NCI-H146 (cell line): ENCODE measurements at places on chromosomes 2 and 18.
A peak's percentile ranks its signal among the peaks of the same experiment; 100 is the strongest.

- DNase-seq = peak; percentile 75
Observed at GRCh38 chr2:9638532-9638931, 7.7 kb upstream of the YWHAQ start.

GRCh38 chr18:64240316-64240715 lies 91.4 kb upstream of the LINC00305 start:
- no peak for DNase-seq

- DNase-seq = no peak
Observed at GRCh38 chr2:215466097-215466909, 30.4 kb upstream of the FN1 start.

DNA sequence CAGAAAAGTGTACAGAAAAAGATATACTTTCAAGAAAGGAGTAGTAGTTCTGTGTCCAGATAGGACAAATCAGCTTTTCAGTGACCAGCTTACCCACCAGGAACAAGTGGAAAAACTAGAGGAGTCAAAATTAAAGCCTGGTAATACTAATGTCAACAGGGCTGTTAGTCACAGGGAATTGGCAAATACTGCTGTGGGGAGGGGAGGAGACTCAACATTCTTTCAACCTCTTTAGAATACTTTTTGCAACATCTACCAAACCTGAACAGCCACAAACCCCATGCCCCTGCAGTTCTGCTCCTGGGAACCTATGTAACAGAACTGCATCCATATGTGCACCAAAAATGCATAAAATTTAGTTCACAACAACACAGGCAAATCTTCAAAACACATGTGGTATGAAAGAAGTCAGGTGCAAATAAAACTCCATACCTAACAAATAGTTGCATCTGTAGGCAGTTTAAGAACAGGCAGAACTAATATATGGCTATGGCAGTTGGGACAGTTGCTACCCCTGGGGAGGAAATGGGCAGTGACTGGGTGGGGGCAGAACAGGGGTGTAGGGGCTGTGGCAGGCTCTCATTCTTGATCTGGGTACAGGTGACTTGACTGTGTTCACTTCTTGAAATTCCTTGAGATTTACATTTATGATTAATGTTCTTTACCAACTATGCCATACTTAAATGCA lies 9.7 kb downstream of the CMPK2 start:
- no peak for DNase-seq

GRCh38 chr2:98348066-98348561 lies 1.9 kb downstream of the CNGA3 start:
- peak; percentile 80 for DNase-seq

GRCh38 chr2:184444623-184445223 lies 153.6 kb upstream of the ZNF804A start:
- DNase-seq = no peak

DNA sequence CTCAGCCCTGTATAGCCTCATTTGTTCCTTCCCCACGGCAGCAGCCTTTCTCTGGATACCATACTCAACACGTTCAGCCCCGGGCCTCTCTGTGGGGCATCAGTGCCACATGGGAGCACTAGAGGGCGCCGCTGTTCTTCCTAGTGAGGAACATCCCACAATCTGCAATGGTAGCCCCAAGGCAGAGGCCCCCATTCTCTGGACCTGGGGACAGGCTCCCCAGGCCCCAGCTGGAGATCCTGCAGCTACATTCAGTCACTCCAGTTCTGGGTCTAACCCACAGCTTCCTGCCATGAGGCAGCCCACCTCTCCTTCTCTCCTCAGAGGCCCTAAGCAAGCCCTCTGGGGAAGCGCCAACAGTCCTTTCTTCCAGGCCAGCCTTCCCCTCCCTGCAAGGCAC lies 14.2 kb upstream of the SFXN5 start:
- DNase-seq = peak; percentile 60

GRCh38 chr18:4004183-4004829 lies 450.8 kb downstream of the DLGAP1 start:
- no peak for DNase-seq

GRCh38 chr18:58194028-58194427 lies 150.0 kb downstream of the NEDD4L start:
- DNase-seq = peak; percentile 74

DNA sequence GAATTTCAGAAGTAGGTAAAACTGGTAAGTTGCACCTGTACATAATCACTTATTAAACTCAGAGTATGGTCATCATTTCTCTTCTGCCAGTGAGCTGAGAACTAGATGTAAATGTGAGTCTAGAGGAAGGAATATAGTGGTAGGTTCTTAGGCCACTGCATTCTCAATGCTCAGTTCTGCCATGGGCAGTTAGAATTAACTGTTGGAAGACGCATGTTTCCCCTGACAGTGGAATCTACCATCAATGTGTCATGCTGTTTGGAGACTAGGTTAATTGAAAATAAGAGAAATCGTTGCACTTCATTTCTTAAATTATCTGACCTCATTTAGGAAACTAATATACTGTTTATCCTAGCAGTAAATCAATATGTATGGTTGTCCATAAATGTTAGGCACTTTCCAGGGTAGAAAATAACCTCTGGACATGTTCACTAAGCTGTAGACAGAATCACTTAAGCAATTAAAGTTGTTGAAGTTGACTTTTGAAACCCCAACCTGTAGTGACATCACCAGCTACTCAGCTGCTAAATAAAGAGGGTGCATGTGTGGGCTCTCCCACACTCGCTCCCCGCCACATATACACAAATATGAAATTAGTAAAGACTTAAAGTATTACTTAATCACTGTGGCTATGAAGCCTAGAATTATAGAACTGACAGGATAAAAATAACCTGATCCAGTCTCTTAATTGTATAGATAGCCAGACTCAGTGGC lies 91.5 kb upstream of the NOSTRIN start:
- no peak for DNase-seq

GRCh38 chr2:109614715-109615636 lies 812 bp downstream of the SOWAHC start:
- no peak for DNase-seq

DNA sequence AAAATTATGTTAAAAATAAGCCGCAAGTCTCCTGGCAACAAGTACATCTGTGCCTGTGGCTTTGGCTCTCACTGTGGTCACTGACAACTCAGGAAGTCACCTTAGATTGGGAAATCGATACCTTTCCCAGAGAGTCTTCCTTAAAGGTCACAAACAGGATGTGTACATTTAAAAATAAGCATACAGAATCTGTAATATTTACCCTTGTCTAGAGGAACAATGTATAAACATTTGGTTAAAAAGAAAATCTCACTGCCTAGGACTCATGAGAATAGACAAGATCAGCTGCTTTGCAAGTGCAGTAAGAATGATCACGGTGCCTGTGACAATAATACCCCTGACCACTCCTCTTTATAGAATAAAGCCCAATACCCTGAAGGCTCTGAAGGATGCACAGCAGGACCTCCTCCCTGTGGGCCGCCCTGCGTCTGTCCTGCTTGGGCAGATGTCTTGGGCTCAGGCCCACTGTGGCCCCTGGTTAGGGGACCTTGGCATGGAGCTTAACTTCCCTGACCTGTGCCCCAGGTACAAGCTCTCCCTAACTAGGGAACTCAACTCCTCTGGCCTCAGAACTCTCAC lies 98.0 kb upstream of the MGAT4A start:
- peak; percentile 64 for DNase-seq

GRCh38 chr2:50872543-50872942 lies 159.4 kb downstream of the NRXN1 start:
- no peak for DNase-seq
